CD4-positive, alpha-beta T cell treated with Interleukin-15 for 1 hour (primary cell): ENCODE measurements at places on chromosomes 5 and 9.

- no peak for DNase-seq
These were observed 70.7 kb downstream of the CETN3 start for GRCh38 chr5:90338712-90339372.

- no peak for DNase-seq
These were observed 254.6 kb downstream of the FSTL4 start for GRCh38 chr5:133357758-133358157.

- DNase-seq, result no peak
These were observed 188.0 kb downstream of the XRCC4 start for GRCh38 chr5:83265318-83265717.

GRCh38 chr5:142210864-142211412 is 102.4 kb downstream of the NDFIP1 start:
- no peak for DNase-seq

DNA sequence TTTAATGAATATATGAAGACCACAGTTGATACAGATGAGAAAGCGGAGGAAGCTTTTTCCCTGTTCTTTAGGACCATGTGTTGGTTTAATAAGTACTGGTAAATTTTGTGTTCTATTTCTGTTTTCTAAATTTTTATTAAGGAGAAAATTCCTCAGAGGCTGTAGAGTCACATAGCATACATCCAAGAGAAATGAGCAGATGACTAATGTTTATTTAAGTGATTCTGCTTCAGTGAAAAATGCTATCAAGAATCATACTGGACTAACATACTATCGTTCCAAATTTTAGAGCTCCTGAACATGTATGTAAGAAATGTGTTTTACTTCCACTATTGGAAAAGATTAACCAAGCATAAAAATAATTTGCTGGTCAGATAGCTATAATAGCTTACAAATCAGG is 115.0 kb downstream of the KIAA1958 start:
- no peak for DNase-seq

- no peak for DNase-seq
These were observed 110.9 kb downstream of the ESM1 start for GRCh38 chr5:54874337-54875021.

DNA sequence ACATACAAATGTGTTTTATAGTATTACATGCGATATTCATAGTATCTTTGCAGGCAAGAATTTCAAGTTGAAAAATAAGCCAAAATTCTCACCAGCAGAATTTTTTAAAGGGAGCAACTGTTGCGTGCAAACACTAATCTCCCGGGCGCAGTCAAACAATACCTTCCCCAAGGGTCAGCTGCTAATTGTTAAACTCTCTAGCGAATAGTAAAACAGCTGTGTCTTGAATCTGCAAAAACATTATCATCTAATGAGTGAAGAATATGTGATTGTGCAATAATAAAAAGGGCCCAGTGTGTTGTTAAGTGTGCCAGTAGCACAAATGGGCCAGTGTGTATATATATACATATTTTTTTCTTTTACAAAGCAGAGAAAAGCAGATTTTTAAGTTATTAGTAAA is 131.4 kb downstream of the CCDC192 start:
- DNase-seq, result no peak

- DNase-seq, result no peak
These were observed 278.6 kb downstream of the SPOCK1 start for GRCh38 chr5:137220523-137220927.

GRCh38 chr9:113572076-113572861 is 108.7 kb downstream of the RGS3 start:
- DNase-seq, result peak; percentile 9

- no peak for DNase-seq
These were observed 470.3 kb upstream of the WWC1 start for GRCh38 chr5:167821151-167821550.

DNA sequence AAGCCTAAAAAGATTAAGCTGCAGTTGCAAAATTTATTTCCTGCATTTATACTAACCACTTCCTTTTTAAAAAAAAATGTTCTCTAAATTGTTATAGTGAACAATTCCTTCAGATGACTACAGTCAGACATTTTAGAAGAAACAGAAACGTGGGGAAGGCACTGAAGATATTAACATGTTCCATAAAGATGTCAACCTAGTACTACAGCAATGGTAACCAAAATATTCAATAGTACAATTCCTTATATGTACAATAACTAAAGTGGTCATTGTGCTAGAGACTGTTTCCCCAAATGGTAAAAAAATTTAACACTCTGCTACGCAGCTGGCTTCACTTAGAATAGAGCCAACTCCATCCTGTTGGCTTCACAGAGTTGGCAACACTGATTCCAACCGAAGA is 97.7 kb downstream of the FNBP1 start:
- no peak for DNase-seq

- DNase-seq, result peak; percentile 55
These were observed 46.1 kb upstream of the RIC1 start for GRCh38 chr9:5582835-5583195.

DNA sequence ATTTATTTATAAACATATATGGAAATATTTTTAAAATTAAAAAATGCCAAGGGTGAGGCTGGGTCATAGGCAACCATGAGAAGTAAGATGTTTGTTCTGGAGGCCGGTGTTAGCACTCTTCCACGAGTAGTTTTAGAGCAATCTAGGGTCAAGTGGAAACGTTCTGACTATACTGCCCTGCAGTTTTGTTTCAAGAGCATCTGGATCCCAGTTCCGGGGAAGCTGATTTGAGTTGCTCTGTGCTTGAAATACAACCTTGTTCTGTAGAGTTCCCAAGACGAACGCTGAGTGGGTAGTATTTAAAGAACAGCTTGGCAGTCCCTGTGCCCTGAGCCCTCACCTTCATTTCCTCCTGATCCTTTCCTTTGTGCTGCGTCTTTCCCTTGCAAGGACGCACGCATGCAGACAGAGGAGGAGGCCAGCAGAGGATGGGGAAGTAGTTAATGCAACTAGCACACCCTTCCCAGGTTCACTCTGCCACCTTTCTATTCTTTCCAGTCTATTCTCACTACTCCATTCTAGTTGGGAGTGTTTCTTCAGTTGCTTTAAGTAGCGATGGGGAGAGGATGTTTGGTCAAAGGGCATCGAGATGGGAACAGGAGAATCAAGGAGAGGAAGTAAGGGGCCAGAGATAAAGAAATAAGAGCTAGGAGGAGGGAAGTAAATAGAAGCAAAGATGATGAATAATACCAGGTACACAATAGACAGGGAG is 68.3 kb upstream of the ZSWIM6 start:
- no peak for DNase-seq
